Stimulated activated CD4-positive, alpha-beta T cell treated with anti-CD3 and anti-CD28 coated beads, TNF-alpha, amount 100 ng/mL, for 1 hour (primary cell): ENCODE measurements at places on chromosomes 11 and 22.

GRCh38 chr22:17774206-17774925 is at the start of gene BID:
TSS of gene BID (minus strand) at chr22:17774469. CDS start at chr22:17750116, 24,353 bp downstream.
- DNase-seq: peak; percentile 29

DNA sequence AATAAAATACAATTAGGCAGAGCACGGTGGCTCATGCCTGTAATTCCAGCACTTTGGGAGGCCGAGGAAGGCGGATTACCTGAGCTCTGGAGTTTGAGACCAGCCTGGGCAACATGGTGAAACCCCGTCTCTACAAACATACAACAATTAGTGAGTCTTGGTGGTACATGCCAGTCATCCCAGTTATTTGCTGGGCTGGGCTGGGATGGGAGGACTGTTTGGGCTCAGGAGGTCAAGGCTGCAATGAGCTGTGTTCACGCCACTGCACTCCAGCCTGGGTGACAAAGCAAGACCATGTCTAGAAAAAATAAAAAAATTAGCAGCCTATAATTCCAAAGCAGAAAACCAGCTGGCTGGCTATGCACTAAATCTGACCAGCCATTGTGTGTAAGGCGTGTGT is 35.1 kb downstream of the APOL3 start:
- no peak for DNase-seq

GRCh38 chr11:40407355-40407754 is 1052.1 kb downstream of the LRRC4C start:
- no peak for DNase-seq

- no peak for DNase-seq
Observed at GRCh38 chr22:32052936-32053791, 10.1 kb downstream of the SLC5A1 start.

- DNase-seq: no peak
Observed at GRCh38 chr11:92458486-92458885, 233.9 kb downstream of the FAT3 start.

DNA sequence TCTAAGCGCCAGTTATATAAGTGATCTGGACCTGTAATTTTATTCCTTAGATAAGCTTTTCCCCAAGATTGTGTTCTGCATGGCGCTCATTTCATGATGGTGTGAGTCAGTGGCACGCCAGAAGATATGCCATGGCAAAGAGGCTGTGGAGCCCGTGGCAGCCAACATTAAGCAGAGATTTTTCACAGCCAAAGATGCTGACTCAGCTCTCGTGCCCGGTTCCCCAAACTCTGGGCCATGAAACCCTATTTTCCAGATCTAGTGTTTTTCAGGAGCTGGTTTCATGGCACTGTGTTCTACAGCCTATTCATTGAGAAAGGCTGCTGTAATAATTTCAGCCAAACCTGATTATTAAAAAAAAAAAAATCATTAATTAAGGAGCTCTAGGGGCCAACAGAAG is 15.4 kb upstream of the LINC01488 start:
- DNase-seq: no peak

DNA sequence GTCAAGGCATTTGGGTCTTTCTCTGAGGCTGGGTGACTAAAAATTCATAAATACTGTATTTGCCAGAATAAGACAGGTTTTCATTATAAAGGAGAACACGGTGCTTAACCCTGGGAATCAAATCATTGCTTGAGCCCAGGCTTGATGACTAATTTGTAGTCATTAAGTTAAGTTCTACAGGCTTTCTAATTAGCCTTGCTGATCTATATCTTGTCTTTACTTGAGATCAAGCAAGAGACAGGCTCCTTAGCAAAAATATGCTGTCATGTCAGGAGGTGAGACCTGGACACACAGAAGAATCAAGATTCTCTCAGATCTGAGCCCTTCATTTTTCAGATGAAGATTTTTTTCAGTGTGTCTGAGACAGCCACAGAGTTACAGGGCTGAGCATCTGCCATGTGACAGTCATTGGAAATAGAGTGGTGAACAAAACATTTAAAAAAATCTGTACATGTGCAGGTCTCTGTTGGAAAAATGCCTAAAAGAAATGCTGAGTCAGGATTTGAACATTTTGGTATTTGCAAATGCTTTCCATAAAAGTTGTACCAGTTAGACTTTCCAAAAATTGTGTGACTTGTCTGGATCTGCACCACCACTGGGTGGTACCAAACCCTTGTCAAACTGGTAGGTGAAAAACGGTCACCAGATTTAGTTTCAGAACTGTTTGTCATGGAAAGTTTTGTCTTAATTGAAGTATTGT is 14.6 kb downstream of the ACAT1 start:
- no peak for DNase-seq

- no peak for DNase-seq
Observed at GRCh38 chr22:45098056-45098455, 65.7 kb upstream of the NUP50 start.

- DNase-seq: no peak
Observed at GRCh38 chr11:130144861-130145281, 14.7 kb upstream of the ST14 start.
